ENCODE measurements at places on chromosomes 11 and 22.

- DNase-seq, result no peak
These were observed 79.9 kb upstream of the BARX2 start for GRCh38 chr11:129295746-129296145.

GRCh38 chr11:28512143-28512756 is 404.1 kb downstream of the METTL15 start:
- DNase-seq, result no peak

- DNase-seq, result peak; percentile 68
These were observed 25.0 kb downstream of the MN1 start for GRCh38 chr22:27776650-27776958.

DNA sequence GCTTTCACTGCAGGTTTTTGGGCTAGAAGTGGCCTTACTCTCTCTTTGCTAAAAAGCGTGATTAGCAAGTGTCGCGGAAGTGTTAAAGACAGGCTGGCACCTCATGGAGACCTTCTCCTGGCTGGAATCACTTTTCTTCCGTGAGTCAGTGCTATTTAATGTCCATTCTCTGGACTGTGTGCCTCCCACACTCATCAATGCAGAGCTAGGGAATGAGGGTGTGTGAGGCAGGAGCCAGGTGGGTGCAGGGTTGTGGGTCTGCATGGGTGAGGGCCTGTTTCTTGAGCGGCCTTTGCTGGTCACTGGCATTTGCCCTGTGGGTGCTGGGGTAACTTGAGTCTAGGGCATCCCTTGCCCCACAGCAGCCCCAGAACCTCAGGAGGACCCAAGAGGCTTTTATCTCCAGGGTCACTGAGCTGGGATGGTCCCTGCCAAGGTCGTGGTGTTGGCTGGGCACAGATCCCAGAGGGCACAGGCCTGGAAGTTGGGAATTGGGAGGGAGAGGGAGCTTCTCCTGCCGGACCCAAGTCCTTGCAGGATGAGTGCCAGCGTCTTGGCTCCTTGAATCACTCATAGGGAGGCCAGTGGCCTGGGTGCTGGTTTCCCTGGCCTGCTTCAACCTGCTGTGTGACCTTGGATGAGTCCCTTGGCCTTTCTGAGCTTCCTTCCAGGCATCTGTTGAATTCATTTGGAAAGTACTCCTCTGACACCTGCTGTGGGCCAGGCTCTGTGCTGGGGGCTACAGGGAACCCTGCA is 30.0 kb downstream of the KIAA1671 start:
- no peak for DNase-seq

- no peak for DNase-seq
These were observed 2.2 kb upstream of the NAP1L4 start for GRCh38 chr11:2994336-2994730.

DNA sequence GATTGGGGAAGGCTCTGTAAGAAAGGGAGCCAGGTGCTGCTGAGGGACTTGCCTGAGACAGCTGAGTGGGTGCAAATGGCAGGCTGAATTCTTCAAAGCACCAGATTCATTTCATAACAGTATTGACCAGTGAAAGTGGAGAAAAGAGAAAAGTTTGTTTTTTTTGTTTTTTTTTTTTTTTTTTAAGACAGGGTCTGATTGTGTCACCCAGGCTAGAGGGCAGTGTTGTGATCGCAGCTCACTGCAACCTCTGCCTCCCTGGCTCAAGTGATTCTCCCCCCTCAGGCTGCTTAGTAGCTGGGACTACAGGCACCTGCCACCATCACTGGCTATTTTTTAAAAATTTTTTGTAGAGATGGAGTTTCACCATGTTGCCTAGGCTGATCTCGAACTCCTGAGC is 494.0 kb downstream of the MIAT start:
- no peak for DNase-seq

DNA sequence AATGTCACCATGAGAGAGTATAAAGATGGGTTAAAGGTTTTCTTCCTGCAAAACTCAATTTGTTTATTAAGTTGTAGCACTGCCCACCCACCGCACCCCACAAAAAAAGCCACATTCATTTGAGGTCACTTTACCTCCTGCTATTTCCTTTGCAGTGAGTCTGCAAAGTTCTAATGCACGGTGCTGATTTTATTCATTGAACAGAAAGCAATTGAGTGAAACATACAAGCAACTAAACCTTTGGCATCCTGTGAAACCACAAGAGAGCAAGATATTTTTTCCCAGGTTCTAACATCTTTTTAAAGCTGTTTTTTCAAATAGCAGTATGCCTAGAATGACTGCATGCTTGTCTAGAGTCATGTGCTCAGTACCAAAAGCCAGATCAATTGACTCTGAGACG is 39.0 kb downstream of the RRAS2 start:
- no peak for DNase-seq

GRCh38 chr11:17063171-17064002 is 14.1 kb downstream of the RPS13 start:
- peak; percentile 76 for DNase-seq

DNA sequence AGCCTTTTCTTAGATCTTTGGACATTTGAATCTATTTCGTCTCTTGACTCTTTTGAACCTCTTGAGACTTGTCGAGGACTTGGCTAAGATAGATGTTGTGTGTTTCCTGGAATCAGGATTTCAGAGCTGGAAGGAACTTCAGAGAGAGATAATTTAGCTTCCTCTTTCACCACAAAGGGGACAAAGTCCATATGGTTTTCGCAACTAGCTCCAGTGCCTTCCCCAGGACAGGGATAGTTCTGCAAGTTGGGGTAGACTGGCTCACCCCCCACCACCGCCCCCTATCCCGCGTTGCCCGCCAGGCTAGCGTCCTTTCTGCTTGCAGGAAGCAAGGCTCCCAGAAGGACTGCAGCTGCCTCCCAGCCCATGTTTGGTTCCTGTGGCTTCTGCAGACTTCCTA is 75.7 kb upstream of the MYO18B start:
- DNase-seq, result no peak

DNA sequence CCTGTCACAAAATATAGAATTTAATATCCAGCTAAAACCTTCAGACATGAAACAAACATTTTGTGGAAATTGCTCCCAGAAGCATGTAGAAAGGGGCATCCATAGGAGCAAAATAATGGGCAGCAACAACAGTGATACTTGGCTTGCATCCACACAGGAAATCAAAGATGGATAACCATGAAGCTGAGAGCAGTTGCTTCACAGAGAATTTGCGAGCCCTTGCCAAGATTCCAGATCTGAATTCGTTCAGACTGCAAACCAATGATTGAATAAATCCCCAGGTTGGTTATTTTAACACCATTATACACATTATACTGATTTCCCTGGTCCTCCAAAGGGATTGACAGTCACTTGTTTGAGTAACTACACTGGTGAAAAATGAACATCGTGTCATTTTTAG is 15.6 kb upstream of the OR51L1 start:
- peak; percentile 9 for DNase-seq

DNA sequence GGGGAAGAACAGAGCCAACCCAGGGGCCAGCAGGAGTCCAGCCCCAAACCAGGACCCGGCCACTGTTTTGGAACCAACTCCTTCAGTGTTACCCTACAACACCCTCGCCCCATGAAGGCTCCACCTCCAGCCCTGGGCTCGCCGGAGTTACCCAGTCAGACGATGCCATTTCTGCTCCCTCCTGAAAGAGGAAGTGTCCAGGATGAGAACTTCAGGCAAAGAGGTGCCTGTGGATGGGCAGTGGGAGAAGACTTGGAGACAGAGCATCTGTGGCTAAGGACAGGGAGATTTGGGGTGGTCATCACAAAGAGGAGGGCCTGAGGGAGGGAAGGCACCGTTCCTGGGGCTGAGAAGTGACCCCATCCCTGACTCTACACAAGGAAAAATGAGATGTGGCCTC is 14.0 kb downstream of the APOBEC3B start:
- DNase-seq, result no peak

- no peak for DNase-seq
These were observed 872 bp downstream of the TMA7B start for GRCh38 chr22:39960791-39961746.

DNA sequence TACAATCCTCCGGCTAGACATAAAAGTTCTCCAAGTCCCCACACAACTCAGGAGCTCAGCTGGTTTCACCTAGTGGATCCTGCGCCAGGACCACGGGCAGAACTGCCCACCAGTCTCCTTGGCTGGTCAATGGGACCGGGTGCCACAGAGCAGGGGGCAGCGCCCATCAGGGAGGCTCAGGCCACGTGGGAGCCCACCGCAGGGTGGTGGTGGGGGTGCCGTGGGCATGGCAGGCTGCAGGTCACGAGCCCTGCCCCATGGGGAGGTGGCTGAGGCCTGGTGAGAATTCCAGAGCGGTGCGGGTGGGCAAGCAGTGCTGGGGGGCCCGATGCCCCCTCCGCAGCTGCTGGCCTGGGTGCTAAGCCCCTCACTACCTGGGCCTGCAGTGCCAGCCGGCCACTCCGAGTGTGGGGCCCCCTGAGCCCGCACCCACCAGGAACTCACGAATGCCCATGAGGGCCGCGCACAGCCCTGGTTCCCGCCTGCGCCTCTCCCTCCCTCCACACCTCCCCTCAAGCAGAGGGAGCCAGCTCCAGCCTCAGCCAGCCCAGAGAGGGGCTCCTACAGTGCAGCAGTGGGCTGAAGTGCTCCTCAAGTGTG is 1091.9 kb upstream of the TENM4 start:
- no peak for DNase-seq

- DNase-seq, result no peak
These were observed 5.0 kb downstream of the KCNJ11 start for GRCh38 chr11:17383461-17383860.

- no peak for DNase-seq
These were observed 38.3 kb downstream of the GAB4 start for GRCh38 chr22:16969508-16970327.

GRCh38 chr11:17744151-17744940 is 9.8 kb downstream of the KCNC1 start:
- DNase-seq, result no peak
